CD4-positive, alpha-beta T cell treated with Interleukin-10 for 1 hour (primary cell): ENCODE measurements at places on chromosomes 11 and 22.

DNA sequence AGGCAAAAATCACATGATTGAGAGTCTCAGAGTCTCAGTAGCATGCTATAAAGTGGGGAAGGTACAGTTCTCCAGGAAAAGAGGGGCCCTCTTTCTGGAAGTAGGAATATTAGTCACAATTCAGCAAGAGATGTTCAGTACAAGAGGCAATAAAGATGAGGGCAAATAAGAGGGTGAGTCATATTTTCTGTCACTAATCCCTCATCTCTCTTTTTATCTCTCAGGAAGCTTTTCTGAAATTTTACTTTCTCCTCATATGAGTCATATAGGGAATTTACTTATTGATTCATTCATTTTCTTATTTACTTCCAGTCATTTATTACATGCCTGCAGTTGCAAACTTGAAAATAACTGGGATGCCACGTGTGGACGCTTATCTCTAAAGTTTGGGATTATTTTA is 3.4 kb upstream of the NXPE1 start:
- DNase-seq, result no peak

- DNase-seq, result no peak
Measured at GRCh38 chr11:106961518-106961917, 56.8 kb downstream of the GUCY1A2 start.

GRCh38 chr22:46009730-46010129 is 32.8 kb upstream of the WNT7B start:
- no peak for DNase-seq

- no peak for DNase-seq
Measured at GRCh38 chr11:33045551-33046255, 6.3 kb downstream of the TCP11L1 start.

DNA sequence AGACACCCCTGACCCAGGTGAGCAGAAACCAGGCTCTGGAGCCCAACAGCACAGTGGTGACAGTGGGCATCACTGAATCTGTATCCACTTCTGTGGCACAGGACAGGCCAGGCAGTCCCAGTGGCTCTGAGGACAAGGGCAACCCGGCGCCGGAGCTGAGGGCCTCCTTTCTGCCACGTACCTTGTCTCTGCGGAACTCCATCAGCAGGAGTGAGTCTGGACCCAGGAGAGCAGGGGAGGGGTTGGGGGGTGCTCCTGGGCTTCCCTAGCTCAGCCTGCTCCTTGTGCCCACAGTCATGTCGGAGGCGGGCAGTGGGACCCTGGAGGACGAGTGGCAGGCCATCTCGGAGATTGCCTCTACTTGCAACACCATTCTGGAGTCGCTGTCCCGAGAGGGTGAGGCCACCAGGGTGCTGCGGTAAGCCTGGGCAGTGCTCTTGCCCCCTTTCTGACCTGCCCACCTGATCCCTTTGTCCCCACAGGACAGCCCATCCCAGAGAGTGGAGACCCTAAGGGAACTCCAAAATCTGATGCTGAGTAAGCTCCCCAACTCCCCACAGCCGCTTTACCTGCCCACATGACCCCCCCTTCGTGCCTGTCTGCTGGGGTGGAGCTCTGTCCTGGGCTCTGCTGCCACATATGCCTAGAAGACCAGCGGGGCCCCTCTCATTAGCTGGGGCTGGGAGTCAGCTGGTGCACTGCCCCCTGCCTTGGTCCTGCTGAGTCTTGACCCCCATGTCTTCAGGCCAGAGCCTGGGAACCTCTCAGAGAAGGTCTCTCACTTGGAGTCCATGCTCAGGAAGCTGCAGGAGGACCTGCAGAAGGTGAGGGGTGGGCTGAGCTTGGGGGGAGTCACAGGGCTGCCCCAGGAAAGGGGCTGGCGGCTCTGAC is 12.0 kb downstream of the SIPA1 start:
- DNase-seq, result no peak

GRCh38 chr11:103729617-103730016 is 306.8 kb upstream of the DDI1 start:
- no peak for DNase-seq

DNA sequence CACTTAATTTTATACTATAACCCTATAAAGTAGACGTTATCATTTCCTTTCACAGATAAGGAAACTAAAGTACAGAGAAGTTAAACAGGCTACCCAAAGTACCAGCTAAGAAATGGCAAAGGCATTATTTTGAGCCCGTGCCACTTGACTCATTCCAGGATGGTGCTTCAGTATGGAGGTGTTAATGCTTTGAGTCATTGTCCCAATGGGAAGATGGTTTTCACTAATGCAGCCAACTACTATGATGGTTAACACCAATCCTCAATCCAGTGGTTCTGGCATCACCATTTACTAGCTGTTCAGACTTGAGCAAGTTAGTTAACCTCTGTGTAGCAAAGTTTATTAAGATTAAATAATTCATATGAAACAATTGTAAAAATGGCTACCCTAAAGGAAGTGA is 123.1 kb upstream of the SLC5A12 start:
- DNase-seq, result no peak

DNA sequence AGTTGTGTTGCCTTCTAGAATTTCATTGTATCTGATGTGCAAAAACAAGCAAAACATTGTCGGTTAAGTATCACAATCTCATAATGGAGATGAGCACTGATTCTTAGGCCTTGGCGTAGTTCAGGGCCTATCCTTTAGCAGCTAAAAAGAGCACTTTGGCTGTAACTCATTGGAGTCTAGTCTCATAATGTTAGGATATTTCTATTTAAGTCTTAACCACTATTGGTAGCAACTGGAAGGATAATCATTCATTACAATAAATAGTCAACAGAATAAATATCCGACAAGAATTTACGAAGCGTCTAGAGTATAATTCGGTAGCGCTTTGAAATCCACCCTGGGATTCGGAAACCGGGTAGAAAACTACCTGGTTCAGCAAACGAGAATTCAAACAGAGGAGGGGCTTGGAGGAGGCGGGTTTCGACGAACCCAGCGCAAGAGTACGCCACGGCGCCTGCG is 461 bp upstream of the EED start:
- DNase-seq, result peak; percentile 92

- no peak for DNase-seq
Measured at GRCh38 chr11:56782167-56782847, 33.8 kb upstream of the OR9G4 start.

- no peak for DNase-seq
Measured at GRCh38 chr11:85086504-85087284, 540.5 kb downstream of the DLG2 start.

- DNase-seq, result no peak
Measured at GRCh38 chr11:11244470-11245080, 108.5 kb downstream of the CSNK2A3 start.

- peak; percentile 30 for DNase-seq
Measured at GRCh38 chr11:3950996-3951660, 95.7 kb downstream of the STIM1 start.

- no peak for DNase-seq
Measured at GRCh38 chr11:68757711-68758110, 6.4 kb upstream of the TESMIN start.

- DNase-seq, result no peak
Measured at GRCh38 chr22:46484156-46484860, 53.1 kb downstream of the CELSR1 start.

DNA sequence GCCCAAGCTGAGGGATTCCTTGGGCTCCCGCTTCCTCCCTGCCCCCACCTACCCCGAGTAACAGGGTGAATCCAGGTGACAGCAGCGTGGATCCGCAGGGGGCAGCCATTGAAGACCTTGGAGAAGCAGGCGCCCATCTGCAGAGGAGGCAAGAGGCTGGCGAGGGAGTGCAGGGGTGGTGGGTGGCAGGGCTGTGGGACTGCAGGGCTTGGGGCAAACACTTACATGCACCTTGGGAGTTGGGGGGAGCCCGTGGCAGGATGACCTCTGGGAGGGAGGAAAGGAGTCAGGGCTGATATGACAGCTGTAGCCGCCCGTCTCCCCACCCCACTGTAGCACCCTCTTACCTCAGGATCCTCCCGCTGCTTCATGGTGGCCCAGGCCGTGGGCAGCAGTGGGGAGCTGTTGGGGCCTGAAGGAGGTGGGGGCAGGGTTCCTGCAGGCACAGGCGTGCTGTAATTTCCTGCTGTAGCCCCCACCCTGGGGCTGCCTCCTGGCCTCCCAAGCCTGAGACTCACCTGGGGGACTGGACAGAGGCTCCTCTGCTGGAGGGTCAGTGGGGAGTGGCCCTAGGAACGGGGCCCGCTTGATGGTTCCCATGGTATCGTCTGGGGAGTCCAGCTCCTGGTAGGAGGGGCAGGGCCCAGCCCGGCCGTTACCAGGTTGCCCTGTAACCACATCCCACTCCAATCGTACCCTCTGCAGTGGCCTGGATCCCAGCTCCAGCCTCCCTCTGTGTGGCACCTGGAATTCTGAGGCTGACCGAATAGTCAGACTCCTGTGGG is 6.1 kb downstream of the MAP4K2 start:
- no peak for DNase-seq
